Stimulated activated CD8-positive, alpha-beta memory T cell treated with anti-CD3 and anti-CD28 coated beads, Interleukin-4, amount 100 ng/mL, for 4 hours (primary cell): ENCODE measurements at places on chromosomes 7 and 10.

DNA sequence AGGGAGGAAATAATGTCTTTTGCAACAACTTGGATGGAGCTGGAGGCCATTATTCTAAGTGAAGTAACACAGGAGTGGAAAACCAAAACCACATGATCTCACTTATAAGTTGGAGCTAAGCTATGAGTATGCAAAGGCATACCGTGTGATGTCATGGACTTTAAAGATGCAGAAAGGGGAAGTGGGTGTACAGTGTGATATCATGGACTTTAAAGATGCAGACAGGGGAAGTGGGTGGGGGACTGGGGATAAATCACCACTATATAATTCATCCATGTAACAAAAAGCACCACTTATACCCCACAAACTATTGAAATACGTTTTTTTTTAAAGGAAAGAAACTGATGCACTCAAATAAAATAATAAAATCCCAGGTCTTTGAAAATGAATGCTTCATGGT lies 29.5 kb downstream of the LYZL2 start:
- no peak for DNase-seq

DNA sequence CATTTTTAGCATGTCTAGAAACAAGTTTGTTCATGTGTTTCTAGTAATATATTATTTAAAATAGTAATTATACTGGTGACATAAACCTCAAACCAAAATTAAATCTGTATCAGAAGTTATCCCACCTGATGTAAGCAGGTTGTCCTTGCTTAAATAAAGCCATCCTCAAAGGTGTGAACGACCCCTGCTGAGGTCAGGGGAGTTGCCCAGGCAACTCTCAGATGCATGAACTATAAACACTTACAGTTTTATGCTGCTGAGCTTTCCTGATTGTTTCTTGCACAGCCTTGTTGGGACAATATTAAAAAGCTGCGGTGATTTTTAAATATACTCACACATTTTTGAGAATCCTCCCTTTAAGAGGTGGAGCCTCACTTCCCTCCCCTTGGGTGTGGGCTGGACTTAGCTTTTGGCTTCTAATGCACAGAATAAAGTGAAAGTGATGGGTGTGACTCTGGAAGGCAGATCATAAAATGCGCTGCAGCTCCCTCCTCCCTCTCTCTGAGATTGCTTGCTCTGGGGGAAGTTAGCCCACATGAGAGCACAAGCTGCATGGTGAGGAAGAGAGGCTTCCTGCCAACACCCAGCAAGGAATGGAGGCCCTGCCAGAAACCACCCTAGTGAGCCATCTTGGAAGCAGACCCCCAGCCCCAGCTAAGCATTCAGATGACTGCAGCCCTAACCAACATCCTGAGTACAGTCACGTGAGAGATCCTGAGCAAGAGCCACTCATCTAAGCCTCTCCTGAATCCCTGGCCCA lies 152.7 kb downstream of the SKIDA1 start:
- DNase-seq: no peak

GRCh38 chr10:97913614-97914013 lies 64.0 kb downstream of the GOLGA7B start:
- no peak for DNase-seq

DNA sequence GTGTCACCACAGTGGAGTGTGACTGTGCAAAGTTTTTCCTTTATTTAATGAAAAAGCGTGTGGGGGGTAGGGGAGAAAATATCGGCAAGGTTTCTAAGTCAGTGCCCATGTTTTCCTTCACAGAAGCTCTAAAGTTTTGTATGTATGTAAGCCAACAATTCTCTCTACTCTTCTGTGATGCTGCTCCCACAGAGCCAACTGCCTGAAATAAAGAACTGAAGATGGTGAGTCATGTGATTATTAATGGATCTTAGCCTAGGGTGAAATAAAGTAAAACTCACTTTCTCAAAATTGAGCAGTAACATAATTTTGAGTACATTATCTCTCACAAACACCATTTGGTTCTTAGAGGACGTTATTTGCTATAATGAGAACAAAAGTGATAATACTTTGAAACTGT lies 143.7 kb downstream of the ELMO1 start:
- no peak for DNase-seq

GRCh38 chr10:28952523-28952922 lies 275.2 kb downstream of the BAMBI start:
- no peak for DNase-seq

- no peak for DNase-seq
Observed at GRCh38 chr7:139791316-139791715, 13.5 kb upstream of the HIPK2 start.

DNA sequence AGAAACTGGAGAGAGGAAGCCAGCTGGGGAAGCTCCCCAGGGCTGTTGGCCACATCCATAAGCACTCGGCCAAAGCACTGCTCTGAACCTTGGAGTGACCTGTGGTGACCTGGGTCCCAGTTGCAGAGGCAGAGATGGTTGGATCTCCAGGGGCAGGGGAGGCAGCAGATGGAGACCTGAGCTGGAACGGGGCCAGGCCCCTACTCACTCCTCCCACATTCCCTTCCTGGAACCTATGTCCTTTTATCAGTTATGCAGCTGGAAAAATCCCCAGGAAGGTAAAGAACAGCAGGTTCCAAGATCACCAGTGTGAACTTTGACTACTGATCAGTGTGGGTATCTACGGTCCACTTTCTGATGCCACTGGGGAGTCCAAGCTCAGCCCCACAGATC lies 9.6 kb upstream of the PNLIPRP2 start:
- no peak for DNase-seq

GRCh38 chr10:43678654-43679053 lies 30.0 kb upstream of the ZNF32 start:
- DNase-seq: no peak

DNA sequence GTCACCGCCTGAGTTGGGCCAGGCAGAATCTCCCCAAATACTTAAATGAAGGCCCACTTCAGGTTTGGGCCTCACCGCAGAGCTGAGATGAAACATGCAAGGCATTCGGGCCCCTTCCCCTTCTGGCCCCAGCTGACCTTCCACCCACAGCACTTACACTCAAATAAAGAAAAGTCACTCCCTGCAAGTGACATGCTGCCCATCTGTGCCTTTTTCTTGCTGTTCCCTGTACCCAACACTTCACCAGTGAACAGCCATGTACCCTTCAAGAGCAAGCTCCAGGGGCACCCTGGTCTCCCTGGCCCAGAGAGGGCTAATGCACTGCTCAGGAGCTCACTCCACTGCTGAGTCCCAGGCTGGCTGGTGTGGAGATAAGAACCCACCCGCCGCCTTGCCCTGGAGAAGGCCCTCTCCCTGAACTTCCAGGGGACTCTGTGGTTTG lies 40.7 kb downstream of the ZCCHC24 start:
- no peak for DNase-seq

GRCh38 chr10:77506517-77507200 lies 130.9 kb downstream of the KCNMA1 start:
- no peak for DNase-seq

DNA sequence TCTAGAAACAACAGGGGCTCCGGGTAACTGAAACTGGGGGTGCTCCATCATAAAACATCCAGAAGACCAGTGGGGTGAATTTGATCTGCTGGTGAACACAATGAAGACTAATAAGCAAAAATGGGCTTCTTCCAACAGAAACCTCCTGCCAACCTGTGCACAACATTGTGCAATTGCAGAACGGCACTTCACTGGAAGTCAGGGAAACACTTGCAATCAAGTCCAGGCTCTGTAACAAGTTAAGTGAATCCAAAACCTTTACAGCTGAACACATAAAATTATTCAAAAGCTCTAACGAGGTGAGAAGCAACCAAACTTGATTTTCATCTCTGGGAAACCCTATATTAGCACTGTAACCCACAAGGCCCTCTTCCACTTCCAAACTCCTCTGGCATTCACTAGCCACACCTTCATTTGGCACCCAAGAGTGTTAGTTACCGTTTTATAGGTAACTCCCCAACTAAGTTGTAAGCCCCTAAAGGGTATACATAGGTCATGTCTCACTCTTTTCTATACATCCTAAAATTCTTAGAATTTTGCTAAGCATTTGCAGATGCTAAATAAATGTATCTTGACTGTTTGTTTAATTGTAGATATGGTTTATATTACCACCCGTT lies 22.0 kb downstream of the IMMP2L start:
- no peak for DNase-seq

- DNase-seq: no peak
Observed at GRCh38 chr10:109928475-109928891, 5.2 kb upstream of the XPNPEP1 start.

DNA sequence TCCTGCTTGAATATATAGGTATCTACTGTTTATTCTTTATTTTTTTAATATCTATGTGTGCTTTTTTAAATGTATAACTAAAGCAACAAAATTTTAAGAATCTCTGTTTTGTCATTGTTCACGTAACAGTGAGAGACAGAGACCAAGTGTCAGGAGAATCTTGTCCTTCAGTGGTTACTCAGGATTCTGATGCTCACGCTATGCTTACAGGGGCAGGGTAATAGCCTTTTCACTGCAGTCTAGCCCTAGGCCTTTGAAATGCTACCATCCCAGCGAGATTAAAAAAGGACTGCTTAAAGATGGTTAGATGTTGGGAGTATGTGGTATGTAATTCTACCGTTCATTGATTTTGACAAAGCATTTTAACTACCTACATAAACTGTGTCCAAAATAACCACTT lies 71.6 kb upstream of the EGFR start:
- DNase-seq: no peak

DNA sequence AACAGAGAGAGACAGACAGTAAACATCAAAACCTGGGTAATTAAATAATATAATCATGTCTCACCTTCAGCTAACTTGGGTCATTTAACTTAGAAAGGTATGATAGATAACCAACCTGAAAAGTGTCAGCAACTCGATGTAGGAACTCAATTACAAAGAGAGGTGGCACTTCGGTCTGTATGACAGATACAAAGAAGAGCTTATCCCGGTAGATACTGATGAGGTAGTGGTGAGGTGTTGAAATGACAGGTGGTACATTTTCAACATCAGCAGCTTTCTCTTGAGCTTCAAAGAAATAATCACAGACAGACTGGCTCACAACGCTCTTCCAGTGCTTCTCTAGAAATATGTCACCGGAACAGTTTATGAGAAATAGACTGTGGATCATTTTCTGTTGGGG lies 12.6 kb downstream of the AP3M1 start:
- no peak for DNase-seq

DNA sequence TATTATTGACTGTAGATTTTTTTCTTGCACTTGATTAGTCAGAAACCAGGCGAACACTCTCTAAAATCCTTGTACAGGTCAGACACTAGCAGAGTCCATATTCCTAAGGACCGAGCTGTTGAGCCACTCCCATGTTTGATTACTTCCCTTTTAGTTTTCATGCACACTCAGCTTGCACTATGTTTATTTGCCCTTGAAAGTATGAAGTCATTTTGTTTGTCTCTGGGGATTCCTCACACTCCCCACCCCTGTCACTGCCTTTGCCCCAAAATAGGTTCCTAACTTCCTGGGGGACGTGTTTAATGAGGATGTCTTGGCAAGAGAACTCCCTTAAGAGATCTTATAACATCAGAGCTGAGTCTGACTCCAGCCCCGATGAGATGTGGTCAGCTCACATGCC lies 182.1 kb downstream of the EVX1 start:
- no peak for DNase-seq

GRCh38 chr7:15686295-15686956 lies at the start of gene MEOX2:
Gene MEOX2 (minus strand): TSS chr7:15686683. CDS start chr7:15686402, 281 bp downstream.
- DNase-seq: no peak

GRCh38 chr7:100506356-100506923 lies 22.7 kb downstream of the NYAP1 start:
- DNase-seq: no peak

- DNase-seq: no peak
Observed at GRCh38 chr7:111380945-111381344, 181.3 kb downstream of the IMMP2L start.

- no peak for DNase-seq
Observed at GRCh38 chr10:97372233-97372875, 28.8 kb downstream of the RRP12 start.

DNA sequence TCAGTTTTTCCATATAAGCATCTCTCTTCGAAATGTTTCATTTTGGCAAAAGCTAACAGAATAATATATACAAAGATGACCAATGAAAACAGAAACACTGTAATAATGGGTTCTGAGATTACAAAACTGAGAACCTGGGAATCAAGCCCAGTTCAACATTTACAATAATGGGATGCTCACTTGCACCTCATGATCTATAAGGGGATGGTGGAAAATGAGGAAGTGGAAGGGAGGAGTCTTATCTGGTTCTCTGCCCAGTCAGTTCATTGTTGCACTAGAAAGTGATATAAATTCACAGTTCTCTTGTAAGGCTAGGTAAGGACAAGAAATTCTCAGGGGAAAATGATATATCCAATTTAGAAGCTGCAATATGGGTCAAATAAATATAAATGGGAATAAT lies 31.7 kb upstream of the RHOBTB1 start:
- no peak for DNase-seq

DNA sequence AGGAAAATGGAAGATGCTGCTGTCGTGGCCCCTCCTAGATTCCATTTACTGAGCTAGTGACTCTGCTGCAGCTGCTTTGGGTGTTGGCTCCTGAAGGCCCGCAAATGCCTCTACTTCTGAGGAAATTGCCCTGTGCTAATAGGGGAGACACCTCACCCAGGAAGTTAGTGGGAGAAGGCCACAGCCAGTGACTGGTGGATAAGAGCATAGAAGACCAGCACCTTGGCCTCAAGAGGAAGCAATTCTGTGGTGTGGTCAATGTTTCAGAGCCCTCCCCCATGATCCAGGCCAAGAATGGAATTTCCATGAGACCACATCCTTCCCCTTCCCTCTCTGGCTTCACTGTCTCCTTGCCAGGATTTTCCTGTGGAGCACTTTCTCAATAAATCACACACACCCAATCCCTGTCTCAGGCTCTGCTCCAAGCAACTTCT lies 25.0 kb upstream of the FZD1 start:
- DNase-seq: no peak

DNA sequence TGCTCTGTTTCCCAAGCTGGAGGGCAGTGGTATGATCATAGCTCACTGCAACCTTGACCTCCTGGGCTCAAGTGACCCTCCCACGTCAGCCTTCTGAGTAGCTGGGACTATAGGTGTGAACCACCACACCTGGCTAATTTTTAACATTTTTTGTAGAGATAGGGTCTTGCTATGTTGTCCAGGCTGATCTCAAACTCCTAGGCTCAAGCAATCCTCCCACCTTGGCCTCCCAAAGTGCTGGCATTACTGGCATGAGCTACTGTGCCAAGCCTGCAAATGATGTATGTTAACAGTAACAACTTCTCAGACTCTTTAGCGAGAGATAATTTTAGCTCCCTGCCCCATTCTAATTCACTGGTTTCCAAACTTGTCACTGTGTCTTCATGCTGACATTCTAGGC lies 27.7 kb upstream of the SEPHS1 start:
- no peak for DNase-seq

DNA sequence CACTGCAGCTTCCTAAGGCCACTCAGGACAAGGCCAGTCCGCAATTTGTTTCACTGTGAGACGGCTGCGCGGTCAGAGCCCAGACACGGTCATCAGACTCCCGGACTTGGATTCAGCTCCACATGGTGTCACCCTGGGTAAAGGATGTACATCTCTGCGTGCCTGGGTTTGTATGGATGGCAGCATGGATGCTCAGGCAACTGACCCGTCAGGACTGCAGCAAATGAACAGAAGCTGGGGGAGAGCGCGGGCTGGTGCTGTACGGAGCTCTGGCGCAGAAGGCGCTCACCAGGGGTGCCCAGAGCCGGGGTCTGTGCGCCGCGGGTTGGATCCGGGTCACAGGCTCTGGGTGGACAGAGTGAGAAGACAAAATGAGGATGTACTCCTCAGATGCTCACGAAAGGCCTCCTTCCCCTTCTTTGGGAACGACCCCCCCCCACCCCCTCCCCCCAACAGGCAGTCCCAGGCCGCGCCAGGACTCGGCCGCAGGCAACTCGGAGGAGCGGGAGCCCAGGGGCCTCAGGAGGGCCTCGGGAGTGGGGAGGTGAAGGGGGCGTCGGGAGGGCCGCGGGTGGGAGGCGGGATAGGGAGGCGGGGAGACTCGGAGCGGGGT lies 92.4 kb downstream of the CXCL12 start:
- DNase-seq: no peak
